Fibroblast of skin of right quadriceps (primary cell): ENCODE measurements at places on chromosomes 7 and 10.

DNA sequence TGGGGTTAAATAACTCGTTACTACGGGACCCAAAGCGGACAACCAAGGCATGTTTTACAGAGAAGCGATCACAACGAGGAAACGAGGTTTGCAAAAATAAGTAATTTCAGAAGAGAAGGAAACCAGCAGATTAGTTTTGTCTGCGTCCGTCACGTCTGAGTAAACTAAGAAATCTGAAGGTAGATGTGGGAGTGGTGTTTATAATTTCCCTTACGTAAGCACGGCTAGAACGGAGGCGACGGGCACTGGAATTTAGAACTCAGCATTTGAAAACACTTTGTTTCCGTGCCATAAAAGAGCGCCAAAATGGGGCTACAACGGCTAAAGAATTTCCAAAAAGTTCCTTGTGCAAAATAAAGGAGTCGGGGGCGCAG, 718 bp upstream of the UMAD1 start:
- peak; percentile 14 for DNase-seq

DNA sequence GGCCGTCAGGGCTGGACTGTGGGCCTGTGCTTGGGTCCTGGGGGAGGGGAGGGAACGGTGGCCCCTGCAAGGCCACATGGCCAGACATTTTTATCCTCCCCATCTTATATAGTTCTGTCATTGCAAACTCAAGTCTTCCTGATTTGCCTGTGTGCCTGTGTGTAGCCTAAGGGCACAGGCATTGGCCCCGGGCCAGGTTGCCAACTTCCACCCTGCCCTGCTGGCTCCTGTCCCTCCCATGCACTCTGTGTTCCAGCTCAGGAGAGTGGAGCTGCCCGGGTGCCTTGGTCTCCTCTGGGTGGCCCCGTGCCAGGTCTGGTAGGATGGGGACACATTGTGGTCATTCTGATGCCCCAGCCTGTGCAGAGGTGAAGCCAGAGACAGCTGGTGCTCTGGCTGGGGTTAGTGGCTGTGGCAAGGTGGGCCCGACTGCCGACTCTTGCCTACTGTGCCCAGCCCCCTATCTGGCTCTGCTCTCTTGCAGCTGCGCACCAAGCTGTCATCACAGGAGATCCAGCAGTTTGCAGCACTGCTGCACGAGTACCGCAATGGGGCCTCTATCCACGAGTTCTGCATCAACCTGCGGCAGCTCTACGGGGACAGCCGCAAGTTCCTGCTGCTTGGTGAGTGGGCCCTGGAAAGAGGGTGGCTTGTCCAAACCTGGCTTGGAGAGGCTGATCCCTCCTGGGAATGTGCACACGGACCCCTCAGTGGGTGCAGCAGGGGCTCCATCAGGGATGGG, 14.8 kb downstream of the NACAD start:
- DNase-seq, result no peak

DNA sequence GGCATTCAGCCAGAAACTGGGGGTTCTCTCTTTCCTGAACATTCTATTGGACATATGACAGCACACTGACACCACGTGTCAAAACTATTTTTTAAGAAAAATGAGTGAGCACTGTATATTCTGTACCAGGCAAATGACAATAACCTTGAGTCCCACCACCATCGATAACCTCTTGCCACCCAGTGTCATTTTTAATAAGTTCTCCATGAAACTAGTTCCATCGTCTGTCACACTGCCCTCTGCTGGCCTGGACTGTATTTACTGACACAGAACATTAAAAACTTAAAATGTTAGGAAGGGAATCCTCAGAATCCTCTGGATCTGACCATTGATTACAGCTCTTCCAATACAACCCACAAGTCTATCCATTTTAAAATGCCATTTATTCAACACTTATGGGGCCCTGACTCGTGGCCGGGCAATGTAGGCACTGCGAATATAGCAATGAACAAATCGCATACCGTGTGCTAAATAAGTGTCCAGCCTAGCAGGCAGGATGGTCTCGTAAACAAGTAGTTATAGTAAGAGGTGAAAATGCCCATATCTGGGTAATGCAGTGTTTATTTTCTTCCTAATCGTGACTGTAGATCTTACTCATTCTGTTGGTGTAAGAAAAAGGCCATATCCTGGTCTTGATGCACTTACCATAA, 35.9 kb upstream of the CACNB2 start:
- DNase-seq, result peak; percentile 32

DNA sequence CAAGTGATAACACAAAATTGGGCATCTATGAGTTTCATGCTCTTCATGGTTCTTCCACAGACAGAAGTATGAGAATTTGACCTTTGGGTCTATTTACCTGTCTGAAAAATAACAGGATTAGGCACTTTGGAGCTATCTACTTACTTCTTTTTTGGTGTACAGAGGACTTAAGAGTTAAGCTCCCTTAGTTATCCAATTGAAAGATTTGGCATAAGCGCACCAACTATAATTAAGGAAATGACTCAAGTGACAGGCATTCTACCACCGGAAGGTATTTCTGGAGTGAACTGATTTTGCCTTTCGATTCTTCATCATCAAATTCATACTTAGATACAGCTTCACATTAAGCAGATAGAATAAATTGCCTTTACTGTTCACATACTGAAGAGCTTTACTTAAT, 43.9 kb downstream of the IFIT5 start:
- DNase-seq, result peak; percentile 86

DNA sequence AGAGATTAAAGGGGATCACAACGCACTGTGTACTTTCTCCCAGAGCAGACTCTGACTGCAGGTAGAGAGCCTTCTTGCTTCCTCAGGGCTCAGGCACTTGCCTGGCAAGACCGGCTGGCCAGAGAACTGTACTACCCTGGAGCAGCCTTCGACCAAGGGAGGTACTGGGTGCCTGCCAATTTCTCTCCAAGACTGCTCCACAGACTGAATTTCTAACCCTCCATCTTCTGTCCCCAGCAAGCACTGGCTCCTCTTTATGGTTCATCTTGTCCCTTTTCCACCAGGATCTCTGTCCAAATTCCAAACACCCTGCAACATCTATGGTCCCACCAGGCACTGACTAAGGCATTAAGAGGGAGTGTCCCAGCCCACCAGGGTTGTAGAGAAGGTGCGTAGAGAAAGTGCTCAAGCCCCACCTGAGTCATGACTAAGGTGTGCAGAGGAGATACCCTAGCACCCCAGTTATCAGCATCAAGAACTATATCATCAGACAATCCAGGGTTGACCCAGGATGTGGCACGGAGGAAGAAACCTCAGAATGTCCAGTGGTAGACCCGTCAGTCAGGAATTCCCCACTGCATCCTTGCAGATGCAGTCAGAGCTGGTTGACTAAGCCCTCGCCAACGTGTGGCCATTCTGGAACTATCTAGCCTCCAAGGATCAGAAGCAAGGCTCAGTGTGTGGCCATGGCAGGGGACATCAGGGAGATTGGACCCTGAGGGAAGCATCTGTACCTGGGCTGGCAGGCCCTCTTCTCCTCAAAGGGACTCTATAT, 60.9 kb upstream of the CAMK2B start:
- no peak for DNase-seq

DNA sequence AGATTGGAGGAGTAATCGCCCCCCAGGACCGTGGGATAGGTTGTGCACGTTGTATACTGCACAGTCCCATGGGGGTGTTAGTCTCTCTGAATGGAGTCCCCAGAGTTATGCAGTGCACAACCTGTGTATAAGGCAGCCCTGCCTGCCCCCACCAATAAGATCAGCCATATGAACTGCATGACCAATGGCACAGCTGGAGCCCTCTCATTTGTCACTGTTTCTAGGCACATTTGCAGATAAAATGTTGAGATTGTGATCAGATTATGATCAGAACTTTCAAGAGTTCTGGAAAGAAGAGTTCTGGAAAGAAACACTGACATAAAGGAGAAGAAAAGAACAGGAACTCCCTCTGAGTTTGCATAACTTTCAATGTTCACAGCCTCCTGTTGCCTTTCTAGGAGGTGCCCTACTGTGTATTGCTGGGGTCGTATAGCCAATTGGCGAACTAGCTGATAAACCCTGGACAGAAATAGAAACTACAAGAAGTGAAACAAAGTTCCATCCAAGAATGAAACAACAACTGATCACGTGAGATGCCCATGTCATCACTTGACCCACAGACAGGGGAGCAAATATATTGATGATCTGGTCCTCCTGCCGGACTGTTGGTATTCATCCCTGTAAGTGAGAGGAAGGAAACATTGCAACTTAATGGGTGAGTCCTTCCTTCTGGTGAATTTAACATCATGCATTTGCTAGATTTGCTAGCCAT, 49.6 kb upstream of the TOMM7 start:
- no peak for DNase-seq

- DNase-seq, result peak; percentile 1
Observed at GRCh38 chr7:112654322-112655216, 135.6 kb downstream of the TMEM168 start.

GRCh38 chr7:81769891-81770727, at the start of gene HGF:
Gene HGF, minus strand, starts transcription at chr7:81770047. Its CDS starts 76 bp downstream, at chr7:81769971.
- DNase-seq, result peak; percentile 68

DNA sequence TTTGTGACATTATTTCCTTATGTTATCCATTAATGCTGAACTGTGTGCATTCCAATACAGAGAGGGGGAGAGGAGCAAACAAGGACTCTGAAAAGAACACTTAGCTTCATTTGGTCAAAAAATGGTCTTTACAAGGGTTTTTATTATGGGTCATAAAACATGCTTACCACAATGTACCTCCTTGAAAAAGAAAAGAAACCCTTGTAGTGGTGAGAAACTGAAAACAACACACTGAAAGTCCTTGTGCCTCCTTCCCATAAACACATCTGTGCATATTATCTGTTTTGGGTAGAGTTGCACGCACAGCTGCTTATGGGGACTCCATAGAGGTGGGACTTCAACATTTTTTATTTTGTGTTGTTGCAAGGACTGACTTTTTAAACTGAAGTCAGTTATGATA, 98.7 kb downstream of the CDK6 start:
- peak; percentile 55 for DNase-seq

- DNase-seq, result peak; percentile 48
Observed at GRCh38 chr7:37142958-37143357, 305.7 kb downstream of the ELMO1 start.

DNA sequence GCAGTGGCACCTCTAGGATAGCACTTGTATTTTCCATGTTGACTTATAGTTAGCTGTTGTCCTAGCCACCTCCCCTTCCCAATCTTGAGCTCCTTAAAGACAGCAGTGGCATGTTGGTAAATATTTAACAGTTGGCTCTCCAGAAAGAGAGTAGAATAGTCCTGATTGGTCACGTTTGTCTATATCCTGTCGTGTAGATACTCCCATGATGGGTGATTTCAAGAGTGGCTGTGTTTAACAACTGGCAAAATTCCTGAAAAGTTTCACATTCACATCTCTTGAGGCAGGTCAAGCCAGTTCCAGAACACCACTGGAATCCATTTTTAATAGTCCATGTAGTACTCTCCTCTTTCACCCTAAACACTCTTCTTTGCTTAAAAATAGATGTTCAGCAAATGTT, 68.2 kb upstream of the FZD1 start:
- DNase-seq, result no peak

GRCh38 chr10:103822800-103823199, 32.6 kb downstream of the SH3PXD2A start:
- DNase-seq, result no peak

- no peak for DNase-seq
Observed at GRCh38 chr7:82411732-82412131, 31.8 kb downstream of the CACNA2D1 start.

GRCh38 chr7:101625031-101625791, 3.9 kb downstream of the MYL10 start:
- peak; percentile 16 for DNase-seq

DNA sequence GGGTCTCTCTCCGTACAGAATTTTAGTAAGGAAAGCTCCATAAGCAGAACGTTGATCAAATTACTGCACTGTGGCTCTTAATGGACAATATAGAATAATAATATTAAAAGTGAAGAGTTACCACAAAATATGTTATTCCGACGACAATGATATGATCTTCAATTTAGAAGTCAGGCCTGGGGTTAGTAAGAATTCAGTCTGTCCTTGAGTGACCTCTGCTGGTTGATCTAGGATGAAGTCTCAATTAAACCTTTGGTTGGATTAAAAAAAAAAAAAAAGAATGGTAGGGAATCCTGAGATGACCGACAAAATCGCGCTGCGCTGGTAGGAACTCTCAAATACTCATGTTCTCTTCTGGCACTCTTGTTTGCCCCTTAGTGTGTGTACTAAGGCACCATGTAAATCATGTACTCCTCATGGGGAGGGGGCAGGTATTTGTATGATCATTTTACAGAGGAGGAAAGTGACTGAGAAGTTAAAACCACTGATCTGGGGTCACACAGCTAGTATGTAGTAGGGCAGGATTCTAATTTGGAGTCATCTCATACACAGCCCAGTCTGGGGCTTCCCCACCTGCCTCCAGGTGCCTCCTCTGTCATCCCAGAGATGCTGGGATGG, 161.3 kb upstream of the NPVF start:
- peak; percentile 57 for DNase-seq

GRCh38 chr10:69366738-69367137, 50.0 kb downstream of the TACR2 start:
- DNase-seq, result no peak

GRCh38 chr10:85648279-85648754, 718.3 kb downstream of the GRID1 start:
- no peak for DNase-seq

- DNase-seq, result peak; percentile 22
Observed at GRCh38 chr7:91892821-91893340, 12.4 kb upstream of the MTERF1 start.

DNA sequence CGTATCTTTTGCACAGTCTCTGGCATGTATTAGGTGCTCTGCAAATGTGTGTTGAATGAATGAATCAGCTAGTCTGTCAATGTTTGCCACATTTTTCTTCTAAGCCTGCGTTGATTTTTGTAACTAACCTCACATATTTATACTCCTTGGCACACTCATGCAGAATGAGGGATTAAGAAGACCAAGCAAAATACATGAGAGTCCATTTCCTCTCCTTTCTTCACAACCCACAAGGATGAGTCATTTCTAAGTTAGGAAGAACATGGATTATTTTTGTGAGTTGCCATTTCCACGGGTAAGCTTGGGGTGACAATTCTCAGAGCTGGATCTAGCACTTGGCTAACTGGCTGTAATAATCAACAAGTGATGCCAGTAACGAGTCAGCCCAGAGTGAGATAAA, 158.8 kb downstream of the TWIST1 start:
- peak; percentile 89 for DNase-seq

- no peak for DNase-seq
Observed at GRCh38 chr10:20682782-20683181, 214.3 kb downstream of the NEBL start.

DNA sequence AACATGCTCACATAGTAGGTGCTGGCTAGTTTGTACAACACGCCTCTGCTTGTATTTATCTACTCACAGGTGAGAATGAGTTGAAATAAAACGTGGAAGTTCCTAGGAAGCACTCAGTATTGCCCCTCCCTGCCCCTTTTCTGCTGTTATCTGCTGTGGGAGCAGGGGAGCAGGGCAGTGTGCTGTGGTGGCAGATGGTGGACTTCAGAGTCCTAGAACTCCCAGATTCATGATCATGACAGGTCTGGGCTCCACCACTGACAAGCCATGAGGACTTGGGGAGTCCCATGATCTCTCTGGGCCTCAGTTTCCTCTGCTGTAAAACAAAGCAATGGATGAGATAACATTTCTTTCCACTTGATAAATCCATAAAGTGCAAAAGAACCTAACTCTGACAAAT, 11.6 kb upstream of the PRKCQ start:
- no peak for DNase-seq

GRCh38 chr10:100709146-100710082, 36.0 kb upstream of the PAX2 start:
- no peak for DNase-seq
